ENCODE measurements at places on chromosomes 11 and 22. TPM values are rescaled to one million over a fixed set of nuclear protein-coding genes. Genes with fewer than 3 reads are reported as not detected.

GRCh38 chr22:41838842-41839618 lies 6.1 kb downstream of the SREBF2 start:
- H3K4me1 ChIP-seq = peaks cover 44% of the 10 kb centered on the region
- H3K36me3 ChIP-seq = no peaks in the 10 kb centered on the region
- no peak for DNase-seq
- peak overlapping the region; percentile 63 for H3K27ac ChIP-seq
- no peak overlapping the region for H3K4me3 ChIP-seq
- no peaks in the 10 kb centered on the region for H3K27me3 ChIP-seq

DNA sequence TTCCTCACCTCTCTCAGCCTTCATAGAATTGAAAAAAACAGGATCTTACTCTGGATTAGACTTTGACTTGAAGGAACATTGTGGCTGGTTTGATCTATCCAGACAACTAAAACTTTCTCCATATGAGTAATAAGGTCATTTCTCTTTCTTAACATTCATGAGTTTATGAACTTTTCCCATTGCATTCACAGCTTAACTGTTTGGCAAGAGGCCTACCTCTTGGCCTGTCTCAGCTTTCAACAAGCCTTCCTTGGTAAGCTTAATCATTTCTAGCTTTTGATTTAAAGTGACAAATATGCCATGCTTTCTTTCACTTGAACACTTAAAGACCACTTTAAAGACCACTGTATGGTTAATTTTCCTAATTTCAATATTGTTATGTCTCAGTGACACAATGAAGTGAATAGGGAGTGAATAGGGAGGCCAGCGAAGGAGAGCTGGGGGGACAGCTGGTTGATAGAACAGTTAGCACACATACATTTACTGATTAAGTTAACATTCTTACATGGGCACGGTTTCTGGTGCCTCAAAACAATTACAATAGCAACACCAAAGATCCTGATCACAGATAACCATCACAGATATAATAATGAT lies 17.0 kb downstream of the IMMP1L start:
- H3K27me3 ChIP-seq = no peaks in the 10 kb centered on the region
- H3K36me3 ChIP-seq = peaks cover 26% of the 10 kb centered on the region
- H3K4me1 ChIP-seq = peaks cover 23% of the 10 kb centered on the region
- no peak for DNase-seq
- no peak overlapping the region for H3K4me3 ChIP-seq

GRCh38 chr11:114131461-114131864 lies 72.0 kb downstream of the ZBTB16 start:
- H3K27me3 ChIP-seq = no peaks in the 10 kb centered on the region
- DNase-seq = no peak
- no peak overlapping the region for H3K4me3 ChIP-seq
- no peaks in the 10 kb centered on the region for H3K36me3 ChIP-seq

- DNase-seq = no peak
- no peaks in the 10 kb centered on the region for H3K36me3 ChIP-seq
- no peak overlapping the region for H3K4me3 ChIP-seq
- peaks cover 4% of the 10 kb centered on the region for H3K4me1 ChIP-seq
These were observed 91.8 kb downstream of the FEZ1 start for GRCh38 chr11:125404157-125404810.

Gene POU2AF1
- total RNA-seq = 7.2 TPM

Gene BARX2
- not detected for total RNA-seq

- no peaks in the 10 kb centered on the region for H3K36me3 ChIP-seq
- H3K27me3 ChIP-seq = no peaks in the 10 kb centered on the region
- DNase-seq = no peak
- H3K27ac ChIP-seq = peak overlapping the region; percentile 97
- H3K4me3 ChIP-seq = peak overlapping the region; percentile 85
- peaks cover 20% of the 10 kb centered on the region for H3K4me1 ChIP-seq
These were observed 29.9 kb downstream of the CTNND1 start for GRCh38 chr11:57791321-57792059.

DNA sequence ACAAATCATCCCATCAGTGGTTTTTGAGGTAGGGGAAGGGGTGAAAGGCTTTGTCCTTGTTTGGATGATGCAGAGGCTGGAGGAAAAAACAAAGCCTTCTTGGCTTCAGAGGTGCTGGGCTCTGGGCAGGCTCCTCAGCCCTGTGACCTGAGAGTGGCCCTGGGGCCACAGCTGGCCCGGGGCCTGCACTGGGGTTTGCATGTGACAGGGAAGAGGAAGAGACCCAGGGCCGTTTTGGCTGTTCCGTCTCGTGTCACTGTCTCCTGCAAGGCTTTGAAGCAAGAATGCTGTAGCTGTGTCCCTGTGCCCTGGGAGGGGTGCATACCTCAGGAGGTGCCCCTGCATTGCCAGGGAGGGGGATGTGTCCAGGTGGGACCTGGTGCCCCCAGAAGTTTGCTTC lies 12.6 kb downstream of the ARHGAP8 start:
- H3K4me1 ChIP-seq = no peaks in the 10 kb centered on the region
- H3K27ac ChIP-seq = no peak overlapping the region
- no peak overlapping the region for H3K4me3 ChIP-seq

Gene MUC15
- not detected for total RNA-seq

DNA sequence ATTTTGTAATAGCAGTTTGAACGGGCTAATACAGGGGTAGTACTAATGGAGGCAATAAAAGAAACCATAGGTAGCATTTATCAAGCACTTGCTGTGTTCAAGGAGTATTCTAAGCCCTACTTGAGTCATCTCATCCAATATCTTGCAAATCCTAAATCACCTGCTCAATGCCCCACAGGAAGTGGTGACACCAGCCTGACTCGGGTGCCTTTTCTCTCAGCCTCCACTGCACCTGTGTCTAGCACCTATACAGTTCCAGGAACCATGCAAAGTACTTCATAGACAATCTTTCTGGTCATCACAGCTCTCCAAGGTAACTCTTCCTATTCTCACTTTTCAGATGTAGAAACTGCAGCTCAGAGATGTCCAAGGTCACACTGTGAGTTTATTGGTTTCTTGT lies 98.0 kb downstream of the PRR5L start:
- H3K4me3 ChIP-seq = no peak overlapping the region
- H3K4me1 ChIP-seq = no peaks in the 10 kb centered on the region
- peaks cover 4% of the 10 kb centered on the region for H3K27me3 ChIP-seq
- no peak for DNase-seq
- no peaks in the 10 kb centered on the region for H3K36me3 ChIP-seq

DNA sequence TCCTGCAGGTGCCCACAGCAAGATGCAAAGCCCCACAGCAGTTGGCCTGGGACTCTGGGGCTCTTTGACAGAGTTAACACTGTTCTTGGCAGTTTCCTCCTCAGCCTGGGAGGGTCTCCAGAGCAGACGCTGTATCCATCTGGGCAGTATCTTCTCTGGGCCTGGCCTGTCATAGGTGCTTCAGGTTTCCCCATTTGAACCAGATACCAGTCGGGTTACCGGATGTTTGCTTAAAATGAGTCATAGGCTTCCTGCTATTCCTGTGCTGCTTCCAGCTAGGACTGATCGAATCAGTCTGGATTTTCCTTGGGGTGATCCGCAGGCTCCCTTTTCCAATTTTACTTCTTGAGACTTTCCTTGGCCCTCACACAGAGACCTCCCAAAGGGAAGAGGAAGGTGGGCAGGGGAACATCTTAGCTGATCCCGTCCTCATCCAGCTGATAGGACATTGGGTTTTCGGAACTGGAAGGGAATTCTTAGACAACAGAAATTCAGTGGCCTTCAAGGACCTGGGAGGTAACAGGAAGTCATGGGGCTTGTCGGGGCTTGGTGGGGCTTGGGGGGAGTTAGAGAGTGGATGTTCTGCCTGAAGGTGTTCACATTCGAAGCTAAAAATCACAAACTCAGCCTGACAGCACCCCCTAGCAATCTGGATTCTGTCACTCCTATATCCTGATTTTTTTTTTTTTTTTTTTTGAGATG lies 2.4 kb upstream of the RANGAP1 start:
- H3K36me3 ChIP-seq = no peaks in the 10 kb centered on the region
- peaks cover 5% of the 10 kb centered on the region for H3K4me1 ChIP-seq
- no peaks in the 10 kb centered on the region for H3K27me3 ChIP-seq
- peak overlapping the region; percentile 63 for H3K4me3 ChIP-seq
- peak overlapping the region; percentile 85 for H3K27ac ChIP-seq
- DNase-seq = no peak

Gene TECTA
- 0.58 TPM for total RNA-seq

Gene PRRG4
- total RNA-seq = not detected

Gene GAB4
- total RNA-seq = 1.1 TPM

- no peaks in the 10 kb centered on the region for H3K36me3 ChIP-seq
- DNase-seq = no peak
- no peak overlapping the region for H3K4me3 ChIP-seq
- H3K27ac ChIP-seq = no peak overlapping the region
- no peaks in the 10 kb centered on the region for H3K4me1 ChIP-seq
These were observed 10.4 kb downstream of the OR51B4 start for GRCh38 chr11:5291207-5291838.

Gene MAP6
- not detected for total RNA-seq

GRCh38 chr22:30781271-30781875 lies 86.7 kb downstream of the OSBP2 start:
- no peaks in the 10 kb centered on the region for H3K36me3 ChIP-seq
- DNase-seq = no peak
- H3K27ac ChIP-seq = no peak overlapping the region
- H3K4me1 ChIP-seq = peaks cover 3% of the 10 kb centered on the region
- H3K4me3 ChIP-seq = no peak overlapping the region
- H3K27me3 ChIP-seq = peaks cover 2% of the 10 kb centered on the region

- H3K36me3 ChIP-seq = no peaks in the 10 kb centered on the region
- no peak for DNase-seq
- H3K4me3 ChIP-seq = no peak overlapping the region
- peaks cover 19% of the 10 kb centered on the region for H3K27me3 ChIP-seq
These were observed 1436.3 kb downstream of the TBC1D22A start for GRCh38 chr22:48198489-48199459.

- H3K36me3 ChIP-seq = no peaks in the 10 kb centered on the region
- DNase-seq = no peak
- H3K4me1 ChIP-seq = no peaks in the 10 kb centered on the region
- no peak overlapping the region for H3K27ac ChIP-seq
These were observed 15.7 kb downstream of the MRGPRF start for GRCh38 chr11:68997124-68997994.

GRCh38 chr11:35006389-35007128 lies 90.1 kb downstream of the PDHX start:
- no peaks in the 10 kb centered on the region for H3K27me3 ChIP-seq
- DNase-seq = no peak
- peaks cover 10% of the 10 kb centered on the region for H3K4me1 ChIP-seq
- H3K4me3 ChIP-seq = no peak overlapping the region
- no peak overlapping the region for H3K27ac ChIP-seq
- no peaks in the 10 kb centered on the region for H3K36me3 ChIP-seq

Gene INPP5J
- 0.33 TPM for total RNA-seq

Gene KCNJ1
- not detected for total RNA-seq

Gene MYRF
- 0.68 TPM for total RNA-seq
